ENCODE measurements at places on chromosomes 11 and 22.

DNA sequence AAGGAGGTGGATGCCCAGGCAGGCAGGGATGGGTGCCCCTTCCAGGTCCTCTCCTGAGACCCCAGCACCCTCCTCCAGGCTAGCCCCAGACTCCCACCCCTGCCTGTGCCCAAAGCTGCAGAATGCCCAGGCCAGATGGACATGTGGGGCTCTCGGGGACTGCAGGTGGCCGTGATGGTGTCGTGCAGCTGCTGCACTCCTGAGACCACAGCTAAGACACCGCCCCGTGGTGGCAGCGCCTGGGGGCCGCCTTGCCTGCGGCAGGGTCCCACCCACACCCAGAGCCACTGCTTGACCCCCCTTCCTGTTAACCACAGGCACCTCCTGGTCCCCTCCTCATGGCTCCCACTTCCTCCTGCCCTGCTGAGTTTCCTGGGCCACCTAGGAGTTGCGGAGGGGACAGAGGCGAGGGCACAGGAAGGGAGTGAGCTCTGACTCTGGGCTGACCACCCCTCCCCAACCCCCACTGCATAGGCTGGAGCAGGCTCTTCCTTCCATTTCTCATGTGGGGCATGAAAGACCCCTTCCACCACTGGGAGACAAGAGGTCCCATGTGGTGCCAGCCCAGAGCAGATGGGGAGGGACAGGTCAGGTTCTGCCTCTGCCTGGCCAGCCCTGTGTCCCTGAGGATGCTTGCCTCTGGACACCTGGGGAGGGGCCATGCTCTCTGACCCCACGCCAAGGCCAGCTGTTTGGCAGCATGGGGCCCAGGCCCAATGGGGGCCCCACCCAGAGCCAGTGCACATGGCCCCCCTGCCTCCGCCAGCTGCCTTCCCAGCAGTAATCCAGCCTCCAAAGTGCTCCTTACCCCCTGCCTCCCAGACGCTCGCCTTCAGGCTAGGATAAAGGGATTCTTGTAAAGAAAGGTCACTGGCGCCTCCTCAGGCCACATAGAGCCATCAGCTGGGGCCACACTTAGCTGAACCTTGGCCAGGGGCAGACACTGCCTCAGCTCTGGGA, 29.3 kb downstream of the OSBPL5 start:
- no peak for DNase-seq
- no peak overlapping the region for H3K4me3 ChIP-seq
- H3K4me1 ChIP-seq, result no peaks in the 10 kb centered on the region
- H3K27ac ChIP-seq, result no peak overlapping the region

- H3K36me3 ChIP-seq, result no peaks in the 10 kb centered on the region
- DNase-seq, result no peak
- no peak overlapping the region for H3K27ac ChIP-seq
- H3K27me3 ChIP-seq, result no peaks in the 10 kb centered on the region
- peaks cover 14% of the 10 kb centered on the region for H3K4me1 ChIP-seq
These were observed 108.3 kb downstream of the TIMP3 start for GRCh38 chr22:32909581-32910428.

GRCh38 chr11:129445226-129445625, 69.6 kb downstream of the BARX2 start:
- no peak overlapping the region for H3K27ac ChIP-seq
- H3K4me1 ChIP-seq, result no peaks in the 10 kb centered on the region
- DNase-seq, result no peak

GRCh38 chr11:16052750-16053149, 303.6 kb downstream of the SOX6 start:
- no peak for DNase-seq
- no peaks in the 10 kb centered on the region for H3K36me3 ChIP-seq
- H3K27ac ChIP-seq, result no peak overlapping the region
- H3K4me1 ChIP-seq, result no peaks in the 10 kb centered on the region

- no peak overlapping the region for H3K27ac ChIP-seq
- H3K4me3 ChIP-seq, result no peak overlapping the region
- no peaks in the 10 kb centered on the region for H3K4me1 ChIP-seq
- H3K27me3 ChIP-seq, result no peaks in the 10 kb centered on the region
- peaks cover 27% of the 10 kb centered on the region for H3K36me3 ChIP-seq
These were observed 32.0 kb downstream of the IGHMBP2 start for GRCh38 chr11:68935516-68936357.

DNA sequence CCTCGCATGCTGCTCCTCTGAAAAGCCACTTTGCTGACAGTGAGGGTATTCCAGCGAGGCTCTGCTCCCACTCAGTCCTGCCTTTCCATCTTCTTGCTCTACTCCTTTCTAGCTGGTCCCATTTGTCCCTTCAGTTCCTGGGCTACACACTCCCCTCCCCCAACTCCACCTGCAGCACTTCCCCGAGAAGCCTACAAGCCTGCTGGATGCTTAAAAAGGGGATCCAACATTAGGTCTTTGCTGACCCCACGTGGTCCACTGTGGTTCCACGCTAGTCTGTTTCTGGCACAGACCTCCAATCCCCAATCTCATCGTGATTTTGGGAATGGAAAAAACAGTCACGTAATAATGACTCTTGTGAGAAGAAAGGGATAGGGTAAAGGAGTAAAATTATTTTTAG, 121.6 kb upstream of the SNX19 start:
- H3K27me3 ChIP-seq, result no peaks in the 10 kb centered on the region
- no peak overlapping the region for H3K27ac ChIP-seq
- H3K36me3 ChIP-seq, result no peaks in the 10 kb centered on the region
- H3K4me3 ChIP-seq, result no peak overlapping the region
- DNase-seq, result peak; percentile 5

DNA sequence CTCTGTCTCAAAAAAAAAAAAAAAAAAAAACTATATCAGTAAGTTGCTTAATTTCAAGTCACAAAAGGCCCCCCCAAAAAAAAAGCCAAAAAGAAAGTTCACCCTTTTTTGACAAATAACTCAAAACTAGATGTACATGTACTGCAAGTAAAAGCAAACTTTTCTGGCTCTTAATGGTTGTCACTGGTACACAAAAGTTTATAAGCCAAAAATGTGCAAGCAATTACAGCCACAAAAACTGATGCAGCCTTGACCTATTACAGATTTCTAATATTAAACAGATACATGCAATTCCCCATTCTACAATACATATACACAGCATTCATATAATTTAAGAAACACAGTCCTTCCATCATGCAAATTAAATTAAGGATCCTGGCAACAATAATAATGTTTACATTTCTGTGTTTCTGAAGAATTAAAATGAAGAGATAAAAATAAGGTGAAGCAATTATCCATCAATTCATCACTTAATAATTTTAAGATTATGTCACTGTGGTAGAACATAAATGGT, 18.6 kb downstream of the PICALM start:
- H3K36me3 ChIP-seq, result no peaks in the 10 kb centered on the region
- no peak for DNase-seq
- no peaks in the 10 kb centered on the region for H3K27me3 ChIP-seq
- H3K27ac ChIP-seq, result no peak overlapping the region

- H3K4me3 ChIP-seq, result no peak overlapping the region
- no peaks in the 10 kb centered on the region for H3K27me3 ChIP-seq
- no peak for DNase-seq
- no peaks in the 10 kb centered on the region for H3K4me1 ChIP-seq
- H3K36me3 ChIP-seq, result no peaks in the 10 kb centered on the region
These were observed 116.5 kb upstream of the ANO5 start for GRCh38 chr11:22076271-22076930.

GRCh38 chr11:46827995-46828394, 18.1 kb downstream of the CKAP5 start:
- H3K36me3 ChIP-seq, result no peaks in the 10 kb centered on the region
- H3K4me1 ChIP-seq, result peaks cover 15% of the 10 kb centered on the region
- no peaks in the 10 kb centered on the region for H3K27me3 ChIP-seq
- DNase-seq, result no peak
- H3K4me3 ChIP-seq, result no peak overlapping the region

GRCh38 chr11:102615077-102615893, 9.8 kb downstream of the MMP20 start:
- H3K4me1 ChIP-seq, result no peaks in the 10 kb centered on the region
- no peaks in the 10 kb centered on the region for H3K36me3 ChIP-seq
- H3K4me3 ChIP-seq, result no peak overlapping the region

- H3K36me3 ChIP-seq, result no peaks in the 10 kb centered on the region
- H3K27ac ChIP-seq, result no peak overlapping the region
- peaks cover 7% of the 10 kb centered on the region for H3K4me1 ChIP-seq
These were observed 21.4 kb downstream of the ADM start for GRCh38 chr11:10326012-10326964.

- DNase-seq, result peak; percentile 29
- peaks cover 5% of the 10 kb centered on the region for H3K4me1 ChIP-seq
- H3K27ac ChIP-seq, result no peak overlapping the region
- H3K27me3 ChIP-seq, result no peaks in the 10 kb centered on the region
These were observed 30.6 kb downstream of the DRD2 start for GRCh38 chr11:113444502-113445123.

GRCh38 chr11:68026391-68027105, 3.9 kb upstream of the NDUFS8 start:
- no peaks in the 10 kb centered on the region for H3K36me3 ChIP-seq
- H3K4me1 ChIP-seq, result no peaks in the 10 kb centered on the region
- no peak overlapping the region for H3K4me3 ChIP-seq
- H3K27ac ChIP-seq, result no peak overlapping the region
- H3K27me3 ChIP-seq, result no peaks in the 10 kb centered on the region
- DNase-seq, result no peak

Data from cardiac muscle cell (in vitro differentiated cells and primary cell).